Trophoblast cell (in vitro differentiated cells and primary cell): ENCODE measurements at places on chromosomes 6 and 20.

GRCh38 chr6:37078814-37079213 is 73.4 kb downstream of the FGD2 start:
- no peak for DNase-seq

- no peak for DNase-seq
These were observed 30.8 kb upstream of the APMAP start for GRCh38 chr20:25023356-25023755.

DNA sequence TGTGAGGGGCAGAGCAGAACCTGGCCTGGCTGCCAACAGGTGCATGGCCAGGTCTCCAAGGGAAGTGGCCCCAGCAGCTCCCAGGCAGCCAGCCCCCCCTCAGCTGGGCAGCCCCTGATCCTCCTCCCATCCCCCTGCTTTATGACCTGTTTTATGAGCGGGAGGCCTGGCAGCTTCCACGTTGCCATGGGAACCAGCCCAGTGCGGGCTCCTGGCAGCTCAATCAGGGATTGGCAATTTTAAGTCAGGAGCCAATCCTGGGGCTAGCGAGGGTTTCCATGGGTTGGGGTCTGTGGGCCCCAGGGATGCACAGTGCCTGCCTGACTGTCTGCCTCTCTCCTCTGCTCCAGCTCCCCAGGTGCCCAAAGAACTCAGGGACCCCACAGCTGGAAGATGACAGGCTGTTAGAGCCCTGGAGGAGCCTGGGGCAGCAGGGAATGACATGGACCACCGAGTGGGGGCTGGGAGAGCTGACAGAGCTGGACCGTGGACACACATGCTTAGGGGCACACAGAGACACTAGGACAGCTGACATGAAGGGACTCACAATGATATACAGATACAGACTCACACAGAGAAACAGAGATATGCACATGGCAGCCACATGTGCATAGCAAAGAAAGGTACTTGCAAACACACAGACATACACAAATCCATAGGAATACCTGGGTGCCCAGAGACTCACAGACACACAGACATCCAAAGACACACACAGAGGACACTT is 56.5 kb upstream of the SIRPA start:
- DNase-seq = no peak

DNA sequence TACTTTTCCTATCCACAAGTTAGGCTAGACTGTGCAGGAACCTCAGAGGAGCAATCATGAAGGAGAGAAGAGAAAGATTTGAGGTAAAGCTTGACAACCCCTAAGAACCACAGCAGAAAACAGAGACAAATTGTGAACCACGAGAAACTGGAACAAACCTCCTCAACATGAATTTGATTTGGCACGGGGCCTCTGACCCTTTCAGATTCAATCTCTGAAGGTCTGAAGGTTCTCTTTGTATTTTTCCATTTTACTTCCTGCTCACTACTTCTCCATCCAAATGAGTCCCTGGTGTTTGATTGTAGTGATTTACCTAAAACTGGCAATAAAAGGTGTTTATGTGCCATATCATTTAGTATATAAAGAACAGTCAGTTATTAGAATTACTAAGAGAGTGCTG is 126.1 kb upstream of the STXBP5 start:
- no peak for DNase-seq

GRCh38 chr20:31410011-31410410 is 4.0 kb upstream of the DEFB121 start:
- DNase-seq = no peak

DNA sequence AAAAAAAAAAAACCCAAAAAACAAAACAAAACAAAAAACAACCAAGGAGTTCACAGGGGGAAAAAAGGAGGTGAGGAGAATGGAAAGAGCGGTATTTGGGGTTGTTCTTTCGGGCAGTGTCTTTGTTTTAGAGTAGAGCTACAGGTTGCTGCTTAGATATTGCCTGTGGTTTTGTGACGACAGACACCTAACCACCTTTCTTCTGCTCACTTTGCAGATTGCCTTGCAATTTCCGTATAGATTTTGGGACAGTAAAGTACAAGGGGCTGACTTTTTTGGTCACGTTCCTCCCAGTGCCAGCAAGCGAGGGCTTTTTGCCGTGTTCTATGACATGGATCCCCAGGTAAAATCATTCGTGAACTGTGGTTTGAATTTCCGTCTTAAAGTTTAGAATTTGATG is 50.9 kb downstream of the DEK start:
- no peak for DNase-seq

GRCh38 chr20:49874696-49875095 is 40.6 kb downstream of the SPATA2 start:
- DNase-seq = no peak

- DNase-seq = peak; percentile 77
These were observed 38.3 kb upstream of the ID1 start for GRCh38 chr20:31566658-31567379.

GRCh38 chr6:163333701-163334663 is 80.5 kb upstream of the QKI start:
- DNase-seq = peak; percentile 23

- DNase-seq = peak; percentile 91
These were observed 21.1 kb downstream of the RTN4IP1 start for GRCh38 chr6:106608080-106608668.

- DNase-seq = peak; percentile 76
These were observed 7.5 kb downstream of the FAM110A start for GRCh38 chr20:840858-841567.

GRCh38 chr20:35870541-35871258 is 83.6 kb downstream of the SCAND1 start:
- DNase-seq = peak; percentile 67

DNA sequence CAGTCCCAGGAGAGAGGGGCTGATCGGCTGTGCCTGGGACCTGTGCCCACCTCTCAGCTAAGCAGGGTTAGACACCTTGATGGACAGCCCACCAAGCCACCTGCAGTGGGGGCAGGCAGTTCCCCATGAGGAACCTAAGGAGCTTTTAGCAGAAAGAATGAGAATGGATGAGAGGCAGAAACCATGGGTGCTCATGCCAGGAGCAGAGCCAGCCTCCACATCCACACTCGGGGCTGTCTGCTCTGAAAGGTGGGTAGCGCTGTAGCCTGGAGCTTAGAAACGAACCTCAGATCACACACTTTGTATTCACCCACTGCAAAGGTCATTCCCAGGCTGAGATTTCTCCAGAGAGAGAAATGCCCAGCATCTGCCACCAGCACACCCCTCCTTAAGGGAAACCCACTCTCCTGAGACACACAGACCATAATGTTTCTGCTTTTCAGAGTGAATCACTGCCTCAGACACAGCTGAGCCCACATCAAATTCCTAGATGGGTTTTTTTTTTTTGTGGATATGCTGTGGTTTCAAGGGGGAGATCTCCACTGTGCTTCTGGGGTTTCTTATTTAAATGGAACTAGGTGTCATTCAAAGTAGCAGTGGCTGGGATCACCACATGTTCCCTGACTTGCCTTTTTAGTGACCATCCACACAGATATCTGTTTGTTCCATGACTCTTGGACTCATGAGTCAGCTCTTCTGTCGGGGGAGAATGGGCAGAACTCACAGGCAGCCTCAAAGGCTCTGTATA is 218.9 kb downstream of the EYA2 start:
- DNase-seq = no peak

DNA sequence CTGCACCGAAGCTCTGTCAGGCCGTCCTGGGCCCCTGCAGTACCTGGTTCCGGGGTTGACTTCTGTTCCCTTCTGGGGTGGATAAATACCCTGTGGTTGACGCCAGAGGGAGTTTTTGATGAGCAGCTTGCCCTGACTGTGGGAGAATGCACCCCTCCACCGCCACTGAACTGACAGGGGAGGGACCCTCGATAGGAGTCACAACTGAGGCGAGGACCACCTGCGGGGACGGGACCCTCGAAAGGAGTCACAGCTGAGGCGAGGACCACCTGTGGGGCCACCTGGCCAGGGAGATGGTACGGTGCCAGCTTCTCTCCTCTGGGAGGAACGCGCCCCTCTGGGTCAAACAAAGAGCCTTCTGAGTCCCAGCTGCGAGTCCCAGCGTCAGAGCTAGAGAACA is 100.1 kb upstream of the FRMD1 start:
- DNase-seq = no peak

DNA sequence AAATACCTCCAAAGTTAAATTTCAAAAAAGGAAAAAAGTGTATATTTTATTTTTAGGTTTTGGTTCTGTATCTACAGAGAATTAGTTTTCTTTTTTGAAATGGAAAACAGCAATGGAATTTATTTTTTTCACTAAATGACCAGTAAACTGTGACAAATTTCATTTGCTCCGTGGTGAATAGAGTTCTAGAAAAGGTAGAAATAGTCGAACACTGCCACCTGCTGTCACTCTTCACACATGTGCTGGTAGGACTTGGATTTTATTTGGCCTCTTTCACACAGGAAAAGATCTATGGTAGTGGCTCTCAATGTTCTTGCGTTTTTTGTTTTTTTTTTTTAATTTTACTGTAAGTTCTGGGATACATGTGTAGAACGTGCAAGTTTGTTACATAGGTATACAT is 312.5 kb downstream of the EYA4 start:
- peak; percentile 33 for DNase-seq

- no peak for DNase-seq
These were observed 3.1 kb upstream of the ZNF831 start for GRCh38 chr20:59160389-59161115.

DNA sequence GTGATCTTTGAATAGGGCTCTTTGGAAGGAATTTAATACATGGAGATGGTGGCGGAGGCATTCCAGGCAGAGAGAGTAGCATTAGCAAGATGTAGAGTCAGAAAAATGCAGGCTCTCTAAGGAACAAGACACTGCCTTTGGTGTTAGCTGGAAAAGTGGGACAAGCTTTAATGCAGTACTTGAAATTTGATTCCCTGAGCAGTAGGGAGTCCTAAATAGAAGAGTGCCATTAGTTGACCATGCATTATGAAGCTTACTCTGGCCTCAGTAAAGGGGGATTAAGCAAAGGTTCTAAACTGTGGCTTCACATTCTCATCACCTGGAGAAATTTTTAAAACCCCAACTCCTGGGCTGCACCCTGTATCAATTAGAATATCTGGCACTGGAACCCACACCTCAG is 494.8 kb upstream of the SOX4 start:
- DNase-seq = no peak

- no peak for DNase-seq
These were observed 38.9 kb upstream of the HIVEP1 start for GRCh38 chr6:11973238-11973637.

DNA sequence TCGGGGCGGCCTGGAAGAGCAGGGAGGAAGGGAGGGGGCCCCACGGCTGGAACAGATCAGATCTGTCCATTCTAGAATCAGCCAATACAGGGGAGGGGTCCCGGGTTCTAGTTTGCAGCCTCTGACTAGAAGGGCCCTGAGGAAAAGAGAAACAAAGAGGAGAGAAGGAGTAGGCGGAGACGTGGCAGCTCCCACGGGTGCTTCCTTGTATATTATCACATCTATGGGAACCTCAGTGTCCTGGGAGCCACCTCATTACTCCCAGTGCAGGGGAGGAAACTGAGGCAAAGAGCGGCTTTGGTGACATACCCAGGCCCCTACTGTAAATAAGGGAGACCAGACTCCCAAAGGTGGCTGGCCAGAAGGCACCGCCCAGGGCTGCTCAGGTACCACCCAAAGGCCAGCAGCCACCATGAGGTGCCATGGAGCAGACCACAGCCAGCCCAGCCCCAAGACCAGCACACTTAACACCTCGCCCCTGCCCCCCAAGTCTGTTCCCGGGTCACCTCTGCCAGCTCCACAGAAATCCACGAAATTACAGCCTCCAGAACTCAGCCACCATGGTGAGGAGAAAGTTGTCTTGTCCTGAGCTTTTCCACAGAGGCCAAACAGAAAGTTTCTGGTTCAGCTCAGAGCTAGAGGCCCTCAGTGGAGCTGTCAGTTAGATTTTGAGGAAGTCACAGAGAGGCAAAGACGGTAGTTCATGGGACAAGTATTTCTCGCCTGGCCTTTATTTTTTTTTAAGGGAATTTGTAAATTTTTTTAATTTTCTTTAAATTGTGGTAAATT is 2.1 kb downstream of the ZC3H12D start:
- DNase-seq = no peak

GRCh38 chr20:63544958-63545516 is 2.5 kb downstream of the SRMS start:
- no peak for DNase-seq

DNA sequence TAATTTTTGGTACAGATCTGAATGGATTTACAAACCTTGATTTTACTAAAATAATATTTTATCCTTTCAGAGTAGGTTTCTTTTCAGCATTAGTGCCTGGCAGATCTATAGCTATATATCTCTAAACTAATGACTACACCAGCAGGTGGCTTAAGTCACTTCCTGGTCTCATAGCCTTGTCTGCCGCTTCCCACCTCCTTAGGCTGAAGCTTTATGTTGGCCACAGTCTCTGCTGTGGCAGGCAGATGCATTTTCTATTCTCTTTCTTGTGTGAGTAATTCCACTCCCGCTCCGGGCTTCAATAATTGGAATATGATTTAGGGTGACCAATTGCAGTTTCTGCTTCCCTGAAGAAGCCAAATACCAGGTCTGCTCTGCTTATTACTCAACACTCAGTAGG is 226.8 kb upstream of the HS3ST5 start:
- DNase-seq = no peak

GRCh38 chr6:100202417-100203194 is 208.6 kb upstream of the MCHR2 start:
- peak; percentile 90 for DNase-seq

- no peak for DNase-seq
These were observed 20.6 kb upstream of the SLC9A8 start for GRCh38 chr20:49792006-49792405.

- peak; percentile 90 for DNase-seq
These were observed 5.1 kb downstream of the UBE2C start for GRCh38 chr20:45817376-45818194.

DNA sequence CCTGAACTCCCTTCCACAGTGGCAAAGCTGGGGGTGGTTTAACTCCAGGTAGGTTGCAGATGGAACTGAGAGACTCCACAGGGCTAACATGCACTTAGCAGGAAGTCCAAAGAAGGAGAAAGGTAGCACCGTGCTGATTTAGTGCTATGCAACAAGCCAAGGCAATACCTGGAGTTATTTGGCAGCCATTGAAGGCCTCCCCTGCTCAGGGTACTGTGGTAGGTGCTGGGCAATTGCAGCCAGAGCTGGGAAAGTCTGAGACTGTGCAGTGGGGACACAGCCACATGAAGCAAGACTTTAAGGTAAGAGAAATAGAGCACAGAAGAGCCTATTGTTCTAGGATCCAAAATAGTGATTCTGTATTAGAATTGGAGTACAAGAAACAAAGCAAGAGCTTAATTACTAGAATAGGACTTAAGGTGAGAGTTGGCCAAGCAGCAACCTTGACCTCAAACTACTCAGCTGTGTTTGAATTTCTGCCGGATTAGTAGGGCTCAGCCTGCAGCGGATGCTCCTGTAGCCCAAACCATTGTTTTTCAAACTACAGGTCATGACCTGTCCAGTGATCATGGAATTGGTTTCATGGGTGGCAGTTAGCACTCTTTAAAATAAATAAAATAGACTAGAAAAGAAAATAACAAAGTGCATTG is 80.8 kb upstream of the STMND1 start:
- DNase-seq = no peak
